ENCODE measurements at places on chromosomes 4 and X.

- DNase-seq: no peak
These were observed 513.6 kb upstream of the PITX2 start for GRCh38 chr4:111136438-111136837.

DNA sequence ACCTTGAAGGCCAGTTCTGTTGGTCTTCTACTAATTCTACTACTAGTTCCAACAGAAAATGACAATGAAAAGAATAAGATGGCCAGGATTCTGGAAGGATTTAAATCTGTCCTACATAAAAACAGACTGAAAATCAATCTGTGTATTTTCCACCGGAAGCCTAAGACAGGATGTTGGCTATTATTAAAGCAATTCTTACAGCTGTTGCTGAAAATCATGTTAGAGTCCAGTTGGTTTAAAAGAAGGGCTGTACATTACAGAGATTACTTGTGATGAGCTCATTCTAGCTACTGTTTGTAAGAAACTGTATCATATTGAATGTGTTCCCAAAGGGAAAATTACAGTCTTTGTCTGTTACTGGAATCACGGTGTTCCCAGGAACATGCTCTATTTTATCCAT is 54.8 kb upstream of the MAGEB16 start:
- no peak for DNase-seq

- no peak for DNase-seq
These were observed 118.0 kb downstream of the PDE5A start for GRCh38 chr4:119510395-119511149.

DNA sequence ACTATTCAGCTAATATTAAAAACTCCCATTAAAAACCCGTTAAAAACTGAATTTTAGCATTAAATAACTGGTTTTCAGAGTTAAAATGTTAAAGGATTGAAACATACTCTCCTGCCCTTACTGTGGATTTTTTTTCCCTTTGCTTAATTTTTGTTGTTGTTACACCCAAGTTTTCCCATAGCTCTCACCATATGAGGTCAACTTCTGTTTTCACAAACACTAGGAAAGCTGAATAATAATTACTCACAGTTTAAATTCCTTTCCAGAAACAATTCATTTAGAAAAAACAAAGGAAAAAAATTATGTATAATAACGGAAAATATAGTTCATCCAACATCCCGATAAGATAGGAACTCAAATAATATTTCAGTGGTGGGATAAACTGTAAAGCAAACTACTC is 129.0 kb downstream of the PPP3CA start:
- DNase-seq: no peak

DNA sequence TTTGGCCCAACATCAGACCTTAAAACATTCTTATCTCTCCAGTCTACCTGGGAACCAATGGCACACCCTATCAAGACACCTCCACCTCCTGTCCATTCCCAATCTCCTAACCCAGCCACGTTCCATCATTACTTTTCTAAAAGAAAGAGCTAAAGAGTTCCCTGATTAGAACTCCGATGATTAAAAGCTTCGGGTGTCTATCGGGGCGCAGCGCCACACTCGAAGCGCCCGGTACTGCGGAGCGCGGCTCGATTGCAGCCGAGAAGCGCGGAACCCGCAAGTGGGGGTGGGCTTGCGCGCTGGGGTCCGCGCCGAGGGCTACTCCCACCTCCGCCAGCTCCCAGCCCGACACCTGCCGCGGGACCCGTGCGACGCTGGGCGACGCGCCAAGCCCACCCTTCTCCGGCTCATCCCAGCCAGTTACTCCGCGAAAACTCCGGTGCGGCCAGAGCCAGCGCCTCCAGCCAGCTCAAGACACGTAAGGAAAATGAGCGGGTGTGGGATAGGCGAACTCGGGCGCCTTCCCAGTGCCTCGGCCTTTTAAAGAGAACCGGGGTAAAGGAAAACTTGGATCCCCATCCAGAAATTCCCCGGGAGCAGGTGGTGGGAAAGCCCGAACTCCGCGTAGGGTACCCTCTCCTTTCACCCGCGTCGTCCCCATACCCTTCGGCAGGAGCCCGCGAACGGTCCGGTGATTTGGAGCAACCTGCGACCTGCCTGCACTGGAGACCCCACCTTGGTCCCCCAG is 593 bp downstream of the NPY1R start:
- no peak for DNase-seq

DNA sequence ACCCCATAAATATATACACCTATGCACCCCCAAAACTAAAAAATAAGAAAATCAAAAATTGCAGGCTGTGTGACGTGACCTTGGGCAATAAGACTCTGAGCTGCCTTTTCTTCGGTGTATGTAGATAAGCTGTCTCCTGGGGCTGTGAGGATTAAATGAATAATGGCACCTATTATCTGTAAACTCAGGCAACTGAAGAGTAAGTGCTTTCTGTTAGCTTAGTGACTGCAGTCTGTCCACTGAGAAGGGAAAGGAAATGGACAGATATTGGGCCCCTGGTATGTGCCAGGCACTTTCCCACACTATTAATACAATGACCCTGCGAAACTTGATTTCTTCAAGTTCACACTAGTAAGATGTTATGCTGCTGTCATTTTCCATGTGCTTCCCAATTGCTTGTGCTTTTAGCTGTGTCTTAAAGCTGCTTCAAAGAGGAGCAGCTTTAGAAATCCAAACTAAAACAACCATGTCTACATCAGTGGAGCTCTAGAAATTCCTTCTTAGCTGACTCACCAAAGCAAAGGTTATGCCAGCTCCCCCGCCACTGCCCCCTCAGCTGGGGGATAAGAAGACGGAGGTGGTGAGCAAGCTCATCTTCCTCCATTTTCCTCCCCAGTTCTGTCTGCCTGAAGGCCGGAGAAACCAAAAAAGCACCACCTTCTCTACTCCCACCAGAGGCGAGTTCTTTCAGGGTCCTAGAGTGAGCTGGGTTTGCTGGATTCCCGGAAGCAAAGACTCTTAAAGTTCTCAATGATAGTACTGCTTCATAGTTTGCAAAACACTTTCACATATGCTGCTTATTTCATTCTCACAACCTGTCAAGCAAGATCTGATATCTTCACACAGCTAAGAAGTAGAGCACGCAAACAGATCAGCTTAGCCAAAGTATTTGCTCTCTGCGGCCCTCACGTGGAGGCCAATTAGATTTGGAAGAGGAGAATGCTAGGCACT is 8.8 kb upstream of the DGAT2L6 start:
- DNase-seq: no peak

DNA sequence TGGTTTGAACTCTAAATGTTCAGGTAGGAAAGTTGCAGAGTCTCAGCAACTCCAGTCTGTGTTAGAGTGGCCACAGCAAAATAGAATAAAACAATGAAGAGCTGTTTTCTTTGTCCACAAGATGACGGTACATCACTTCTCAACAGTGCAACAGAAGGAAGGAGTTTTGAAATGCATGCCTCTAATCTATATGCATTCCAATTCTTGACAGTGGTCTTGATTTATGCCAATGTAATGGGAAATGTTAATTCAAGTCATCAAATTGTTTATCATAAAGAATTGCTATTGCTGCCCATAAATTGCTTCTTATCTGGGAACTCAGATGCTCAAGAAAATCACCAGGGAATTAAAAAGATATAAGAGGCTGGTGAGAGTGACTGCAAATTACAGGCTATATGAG is 195.5 kb upstream of the PRPS2 start:
- DNase-seq: no peak

DNA sequence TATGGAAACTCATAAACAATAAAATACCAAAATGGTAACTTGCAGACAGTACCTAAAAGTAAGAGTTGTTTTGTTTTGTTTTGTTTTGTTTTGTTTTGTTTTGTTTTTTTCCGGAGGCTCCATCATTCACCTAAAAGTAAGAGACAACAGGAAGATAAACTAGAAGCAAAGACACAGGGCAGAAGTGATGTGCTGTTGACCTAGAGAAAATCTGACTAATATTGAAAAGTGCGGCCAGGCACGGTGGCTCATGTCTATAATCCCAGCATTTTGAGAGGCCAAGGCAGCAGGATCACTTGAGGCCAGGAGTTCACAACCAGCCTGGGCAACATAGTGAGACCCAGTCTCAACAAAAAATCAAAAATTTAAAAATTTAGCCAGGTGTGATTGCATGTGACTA is 5.6 kb upstream of the CENPC start:
- DNase-seq: no peak

GRCh38 chr4:111028795-111029194 is 405.9 kb upstream of the PITX2 start:
- DNase-seq: no peak

DNA sequence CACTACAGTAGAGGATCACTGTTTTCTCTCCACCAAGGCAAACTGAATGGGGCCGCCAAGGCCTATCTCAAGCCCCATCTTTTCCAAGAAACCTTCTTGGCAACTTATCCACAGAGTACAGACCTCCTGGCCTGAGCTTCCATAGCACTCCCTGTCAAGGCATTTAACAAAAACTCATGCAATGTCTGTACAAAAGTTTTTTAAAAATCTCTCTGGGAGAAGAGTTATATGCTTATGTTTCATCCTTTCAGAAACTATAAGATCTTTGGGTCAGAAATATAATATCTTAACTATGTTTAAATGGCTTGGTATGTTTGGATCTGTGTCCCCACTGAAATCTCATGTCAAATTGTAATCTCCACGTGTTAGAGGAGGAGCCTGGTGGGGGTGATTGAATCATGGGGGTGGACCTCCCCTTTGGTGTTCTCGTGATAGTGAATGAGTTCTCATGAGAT is 13.6 kb downstream of the ADAMTS3 start:
- DNase-seq: no peak

GRCh38 chrX:53442322-53442631 is 8.1 kb upstream of the HSD17B10 start:
- DNase-seq: no peak

DNA sequence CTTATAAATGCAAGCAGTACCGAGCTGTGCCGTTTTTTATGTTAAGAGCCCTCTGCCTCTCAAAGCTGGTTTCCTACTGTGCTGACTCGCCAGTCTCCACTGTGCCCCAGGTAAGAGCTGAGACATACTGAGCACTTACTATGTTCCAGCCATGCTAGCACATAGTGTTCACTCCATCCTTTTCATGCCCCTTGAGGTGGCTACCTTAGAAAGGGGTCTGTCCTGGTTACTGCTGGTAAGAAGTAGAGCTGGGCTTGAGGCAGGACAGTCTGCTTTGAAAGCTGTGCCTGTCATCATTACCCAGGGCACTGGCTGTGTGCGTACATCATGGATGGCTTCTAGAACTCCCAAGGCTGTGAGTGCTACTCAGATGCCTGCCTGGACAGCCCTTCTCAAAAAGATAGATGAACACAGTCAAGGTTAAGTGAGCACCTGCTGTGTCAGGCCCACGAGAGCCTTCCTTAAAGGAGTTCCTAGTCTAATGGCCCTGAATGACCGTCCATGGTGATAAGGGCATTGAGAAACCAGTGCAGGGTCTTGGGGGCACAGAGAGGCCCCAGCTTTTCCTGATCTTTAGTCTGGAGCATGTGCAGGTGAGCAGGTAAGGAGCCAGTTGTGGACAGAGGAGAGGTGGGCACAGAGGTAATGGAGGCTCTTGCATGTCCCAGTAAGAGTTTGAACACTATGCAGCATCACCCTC is 1.6 kb downstream of the STK32B start:
- no peak for DNase-seq

DNA sequence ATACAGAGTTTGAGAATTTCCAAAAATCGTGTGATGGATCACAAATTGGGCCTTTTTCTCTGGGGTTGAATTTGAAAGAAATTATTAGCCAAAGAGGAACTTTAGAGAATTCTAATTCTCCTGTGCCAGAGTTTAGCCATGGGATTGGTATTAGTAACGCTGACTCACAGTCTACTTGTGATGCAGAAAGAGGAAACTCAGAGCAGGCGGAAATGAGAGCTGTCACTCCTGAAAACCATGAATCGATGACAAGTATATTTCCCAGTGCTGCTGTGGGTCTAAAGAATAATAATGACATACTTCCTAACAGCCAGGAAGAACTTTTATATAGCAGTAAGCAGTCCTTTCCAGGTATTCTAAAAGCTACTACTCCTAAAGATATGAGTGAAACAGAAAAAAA is 64.9 kb downstream of the N4BP2 start:
- DNase-seq: no peak

DNA sequence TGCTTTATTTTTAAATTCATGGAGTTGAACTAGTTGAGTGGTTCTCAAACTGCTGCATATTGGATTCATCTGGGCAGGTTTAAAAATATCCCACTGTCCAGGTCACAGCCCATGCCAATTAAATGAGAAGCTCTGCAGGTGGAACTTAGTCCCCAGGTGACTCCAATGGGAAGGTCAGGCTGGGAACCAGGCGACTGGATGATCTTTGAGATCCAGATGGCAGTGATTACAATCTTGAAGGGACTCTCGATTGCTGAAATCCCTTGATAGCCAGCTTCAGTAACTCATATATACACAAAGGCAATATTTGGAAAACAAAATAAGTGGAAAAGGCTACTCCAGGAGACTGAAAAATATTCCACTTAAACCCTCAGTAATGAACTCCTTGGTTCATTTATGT is 8.1 kb downstream of the ADH1A start:
- DNase-seq: no peak

DNA sequence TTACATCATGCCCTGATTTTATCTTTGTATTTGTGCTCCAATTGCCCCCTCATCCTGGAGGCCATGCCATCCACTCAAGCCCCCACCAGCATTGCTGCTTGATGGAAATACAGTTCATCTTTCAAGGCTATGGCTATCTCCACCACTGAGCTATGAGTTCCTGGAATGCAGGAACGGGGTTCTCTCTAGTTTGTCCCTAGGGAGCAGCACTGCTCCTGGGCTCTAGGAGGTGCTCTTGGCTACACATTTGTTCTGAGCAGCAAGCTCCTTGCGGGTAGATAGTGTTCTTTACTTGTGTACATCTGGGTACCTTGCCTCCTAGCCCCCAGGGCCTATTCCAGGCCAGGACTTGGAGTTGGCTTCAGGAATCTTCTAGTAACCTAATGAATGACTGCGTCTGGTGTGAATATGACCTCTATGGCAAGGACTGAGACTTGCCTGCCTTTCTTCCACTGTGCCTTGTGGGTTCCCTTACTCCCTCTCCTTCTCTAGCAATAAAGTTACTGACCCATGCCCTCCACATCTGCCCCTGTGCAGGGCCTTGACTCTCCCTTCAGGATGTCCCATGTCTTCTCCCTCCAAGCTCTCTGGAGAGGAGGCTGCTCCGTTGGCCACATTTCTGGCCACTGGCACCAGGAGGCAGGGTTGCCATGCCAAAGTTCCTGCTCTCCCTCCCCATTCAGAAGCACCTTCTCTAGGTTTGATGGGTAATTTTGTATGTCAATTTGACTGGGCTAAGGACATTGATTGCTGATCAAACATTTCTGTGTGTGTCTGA is 7.6 kb downstream of the CITED1 start:
- DNase-seq: no peak

DNA sequence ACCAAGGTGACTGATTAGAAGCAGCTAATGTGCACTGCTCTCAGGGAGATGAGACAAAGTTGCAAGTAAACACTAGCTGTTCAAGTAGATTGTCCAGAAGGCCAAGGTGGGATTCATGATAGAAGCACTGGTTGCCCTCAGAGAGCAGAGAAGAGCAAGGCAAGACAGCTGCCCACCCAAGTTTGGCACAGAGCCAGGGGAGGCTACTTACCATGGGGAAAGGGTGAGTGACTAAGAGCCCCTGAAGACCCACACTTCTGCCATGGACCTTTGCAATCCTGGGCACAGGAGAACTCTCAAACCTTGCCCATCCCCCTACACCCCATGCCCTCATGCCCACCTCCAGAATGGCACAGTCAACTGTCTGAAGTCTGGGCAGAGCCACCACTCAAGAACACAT is 68.3 kb downstream of the SPIN4 start:
- no peak for DNase-seq

Data from naive thymus-derived CD8-positive, alpha-beta T cell (primary cell).